H54 (cell line): ENCODE measurements at places on chromosomes 3 and 15.
A peak's percentile ranks its signal among the peaks of the same experiment; 100 is the strongest.

DNA sequence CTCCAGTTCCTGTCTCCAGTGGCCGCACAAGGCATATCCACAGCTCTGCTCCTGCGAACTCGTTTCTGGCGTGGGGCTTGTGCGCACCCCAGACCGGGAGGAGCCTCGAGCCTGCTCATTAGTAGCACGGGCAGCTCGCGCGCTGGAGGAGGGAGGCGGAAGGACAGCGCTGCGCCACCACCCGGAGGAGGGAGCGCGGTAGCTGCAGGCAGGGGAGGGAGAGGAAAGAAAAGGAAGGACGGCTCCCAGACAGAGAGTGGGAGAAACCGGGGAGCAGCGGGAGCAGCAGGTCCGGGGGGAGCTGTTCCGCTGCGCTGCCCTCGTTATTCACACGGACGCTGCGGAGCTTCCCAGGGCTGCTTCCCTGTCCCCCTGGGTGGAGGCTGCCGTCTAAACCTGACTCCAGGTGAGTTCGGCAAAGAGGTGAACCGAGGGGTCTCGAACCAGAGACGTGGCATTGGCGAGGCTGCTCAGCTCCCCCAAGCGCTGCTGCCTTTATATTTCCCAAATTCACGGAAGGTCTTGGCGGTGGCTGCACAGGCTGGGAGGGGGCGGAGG lies 121.3 kb upstream of the ZNF717 start:
- no peak for DNase-seq

DNA sequence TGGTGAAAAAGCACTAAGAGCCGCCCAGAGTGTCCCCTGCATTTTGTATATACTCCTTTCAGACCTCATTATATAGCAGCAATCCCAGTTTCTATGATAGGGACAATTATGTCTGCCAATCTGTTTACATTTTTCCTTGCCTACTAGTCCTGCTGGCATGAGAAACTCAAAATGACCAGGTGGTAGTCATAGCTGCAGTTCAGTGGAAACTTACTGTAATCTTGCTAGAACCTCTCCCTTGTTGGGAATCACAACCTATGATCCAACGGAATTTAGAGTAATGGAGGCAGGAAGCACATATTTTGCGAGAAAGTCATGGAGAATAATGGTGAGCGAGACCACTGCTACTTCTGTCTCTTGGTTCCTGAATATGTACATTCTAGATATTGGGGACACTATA lies 28.6 kb upstream of the MINAR1 start:
- DNase-seq, result no peak

DNA sequence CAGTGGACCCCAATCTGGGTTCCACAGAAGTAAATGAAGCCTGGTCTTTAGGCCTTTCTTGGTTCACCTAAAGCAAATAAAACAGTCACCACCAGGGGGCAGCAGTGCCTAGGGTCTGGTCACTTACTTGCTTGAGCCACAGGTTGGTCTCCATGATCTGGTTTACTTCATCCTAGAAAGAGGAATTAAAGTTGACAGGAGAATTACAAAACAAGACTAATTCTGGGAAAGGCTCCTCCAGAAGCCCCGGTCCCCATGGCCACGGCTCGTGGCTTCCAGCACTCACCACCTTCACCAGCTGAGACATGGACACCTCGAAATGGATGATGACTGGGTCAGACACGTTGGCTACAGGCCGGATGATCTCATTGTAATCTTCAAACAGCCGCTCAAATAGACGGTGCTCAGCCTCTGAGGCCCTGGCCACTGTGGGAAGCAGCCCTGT lies 2.3 kb downstream of the CHRNA3 start:
- DNase-seq, result peak; percentile 93

GRCh38 chr3:55036883-55037577 lies 109.2 kb upstream of the LRTM1 start:
- DNase-seq, result no peak

- DNase-seq, result no peak
Measured at GRCh38 chr3:81199587-81199986, 561.9 kb downstream of the GBE1 start.

GRCh38 chr15:83762367-83762766 lies 108.4 kb downstream of the ADAMTSL3 start:
- no peak for DNase-seq

DNA sequence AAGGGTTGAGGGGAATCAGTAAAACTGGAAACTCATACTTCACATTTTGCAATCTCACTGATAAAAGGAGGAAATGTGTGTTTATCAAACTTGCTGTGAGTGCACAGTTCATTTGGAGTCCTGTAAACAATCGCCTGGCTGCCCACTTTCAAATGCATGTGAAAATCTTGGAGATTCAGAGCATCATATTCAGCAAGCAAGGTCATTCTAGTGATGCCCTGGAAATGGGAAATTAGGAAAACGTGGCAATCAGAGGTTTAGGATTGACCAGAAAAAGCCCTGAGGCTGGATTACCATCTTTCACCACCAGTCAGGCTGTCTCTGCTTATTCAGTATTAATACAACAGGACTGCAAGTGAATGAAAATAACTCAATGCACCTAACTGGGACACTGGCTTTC lies 23.9 kb downstream of the DPH6 start:
- no peak for DNase-seq

DNA sequence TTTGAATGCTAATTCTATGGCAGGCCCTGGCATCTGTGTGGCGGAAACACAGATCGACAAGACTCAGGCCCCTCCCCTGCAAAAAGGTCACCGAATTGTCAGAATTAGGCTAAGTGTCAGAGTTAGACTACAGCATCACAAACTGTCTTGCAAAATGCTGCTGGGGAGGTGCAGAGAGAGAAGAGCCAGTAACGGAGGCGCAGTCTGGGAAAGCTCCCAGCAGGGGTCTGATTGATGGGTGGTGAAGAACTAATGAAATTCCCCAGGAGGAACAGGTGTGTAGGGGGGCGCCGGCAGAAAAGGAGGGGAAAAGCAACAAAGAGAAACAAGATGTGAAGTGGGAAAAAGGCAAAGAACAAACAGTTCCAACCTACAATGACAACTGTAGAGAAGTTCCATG lies 72.7 kb upstream of the TAMM41 start:
- no peak for DNase-seq

GRCh38 chr15:37789397-37789786 lies 145.0 kb upstream of the TMCO5A start:
- no peak for DNase-seq

DNA sequence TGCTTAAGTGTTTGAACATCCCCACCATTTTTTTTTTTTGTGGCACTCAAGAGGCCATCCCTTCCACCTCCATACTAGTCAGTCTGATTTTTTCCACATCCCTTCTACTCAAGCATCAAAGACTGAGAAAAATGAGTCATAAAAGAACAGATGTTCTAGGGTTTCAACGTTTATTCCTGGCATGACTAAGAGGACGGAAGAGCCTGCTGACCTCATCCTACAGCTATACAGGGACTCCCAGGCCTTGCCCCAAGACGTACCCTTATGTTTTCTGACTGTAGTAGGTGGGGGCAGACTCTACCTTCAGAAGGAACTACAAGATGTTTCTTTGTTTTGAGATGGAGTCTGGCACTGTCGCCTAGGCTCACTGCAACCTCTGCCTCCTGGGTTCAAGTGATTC lies 3.3 kb upstream of the ITPKA start:
- peak; percentile 99 for DNase-seq

GRCh38 chr3:42052132-42052483 lies 39.0 kb upstream of the TRAK1 start:
- no peak for DNase-seq

DNA sequence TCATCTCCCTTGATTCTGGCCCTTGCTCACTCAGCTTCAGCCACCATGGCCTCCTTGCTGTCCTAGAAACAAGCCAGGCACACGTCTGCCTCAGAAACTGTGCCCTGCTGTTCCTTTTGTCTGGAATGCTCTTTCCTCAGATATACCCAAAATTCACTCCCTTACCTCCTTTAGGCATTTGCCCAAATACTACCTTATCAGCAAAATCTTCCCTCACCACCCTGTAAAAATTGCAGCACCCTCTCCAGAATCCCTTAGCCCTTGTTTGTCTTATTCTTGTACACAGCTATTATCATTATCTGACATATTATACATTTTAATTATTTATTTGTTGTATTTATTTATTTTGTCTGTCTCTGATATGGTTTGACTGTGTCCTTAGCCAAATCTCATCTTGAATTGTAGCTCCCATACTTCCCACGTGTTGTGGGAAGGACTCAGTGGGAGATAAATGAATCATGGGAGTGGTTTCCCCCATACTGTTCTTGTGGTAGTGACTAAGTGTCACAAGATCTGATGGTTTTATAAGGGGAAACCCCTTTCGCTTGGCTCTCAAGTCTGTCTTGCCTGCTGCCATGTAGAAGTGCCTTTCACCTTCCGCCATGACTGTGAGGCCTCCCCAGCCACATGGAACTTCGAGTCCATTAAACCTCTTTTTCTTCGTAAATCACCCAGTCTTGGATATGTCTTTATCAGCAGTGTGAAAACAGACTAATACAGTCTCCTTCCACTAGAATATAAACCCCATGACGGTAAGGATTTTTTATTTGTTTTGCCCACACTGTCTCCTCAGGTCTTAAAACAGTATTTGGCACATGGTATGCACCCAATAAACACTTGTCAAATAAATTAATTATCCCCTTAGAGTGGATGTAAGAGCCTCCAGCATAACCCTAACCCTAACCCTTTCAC lies 60.0 kb upstream of the STT3B start:
- DNase-seq, result no peak

DNA sequence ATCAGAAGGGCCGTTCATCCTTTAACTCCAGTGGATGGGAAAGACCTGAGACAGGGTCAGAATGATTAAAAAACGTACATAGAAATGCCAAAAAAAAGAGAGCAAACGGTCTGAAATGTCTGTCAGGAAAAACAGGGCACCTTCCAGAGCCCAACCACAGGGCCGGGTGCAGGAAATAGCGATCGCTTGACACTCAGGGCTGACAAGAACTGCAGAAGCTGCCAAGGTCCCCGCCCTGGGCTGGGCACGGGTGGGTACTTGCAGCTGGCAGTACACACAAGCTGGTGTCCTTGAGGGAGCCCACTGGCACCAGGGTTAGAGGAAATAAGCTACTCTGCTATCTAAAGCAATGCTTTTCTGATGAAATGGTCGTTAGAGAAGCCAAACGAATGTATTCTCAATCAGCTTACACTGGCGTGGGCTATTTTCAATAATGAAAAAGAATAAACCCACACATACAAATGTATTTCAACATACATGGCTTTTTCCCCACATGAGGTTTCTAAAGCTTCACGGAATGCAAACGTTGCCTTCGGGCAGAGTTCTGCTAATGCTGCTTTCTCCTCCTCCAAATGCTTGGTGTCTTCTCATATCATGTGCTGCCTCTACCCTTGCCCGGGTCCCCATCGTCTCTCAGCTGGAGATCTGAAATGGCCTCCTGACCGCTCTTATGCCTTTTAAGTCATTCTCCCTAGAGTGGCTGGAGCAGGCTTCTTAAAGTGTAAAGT lies 15.6 kb downstream of the FRMD4B start:
- DNase-seq, result no peak

GRCh38 chr3:62335196-62335595 lies 38.2 kb downstream of the FEZF2 start:
- no peak for DNase-seq

- no peak for DNase-seq
Measured at GRCh38 chr3:151169262-151169947, 33.6 kb downstream of the GPR171 start.

- no peak for DNase-seq
Measured at GRCh38 chr15:93066834-93067648, 22.0 kb downstream of the RGMA start.

- no peak for DNase-seq
Measured at GRCh38 chr3:88991496-88991895, 115.9 kb upstream of the EPHA3 start.

DNA sequence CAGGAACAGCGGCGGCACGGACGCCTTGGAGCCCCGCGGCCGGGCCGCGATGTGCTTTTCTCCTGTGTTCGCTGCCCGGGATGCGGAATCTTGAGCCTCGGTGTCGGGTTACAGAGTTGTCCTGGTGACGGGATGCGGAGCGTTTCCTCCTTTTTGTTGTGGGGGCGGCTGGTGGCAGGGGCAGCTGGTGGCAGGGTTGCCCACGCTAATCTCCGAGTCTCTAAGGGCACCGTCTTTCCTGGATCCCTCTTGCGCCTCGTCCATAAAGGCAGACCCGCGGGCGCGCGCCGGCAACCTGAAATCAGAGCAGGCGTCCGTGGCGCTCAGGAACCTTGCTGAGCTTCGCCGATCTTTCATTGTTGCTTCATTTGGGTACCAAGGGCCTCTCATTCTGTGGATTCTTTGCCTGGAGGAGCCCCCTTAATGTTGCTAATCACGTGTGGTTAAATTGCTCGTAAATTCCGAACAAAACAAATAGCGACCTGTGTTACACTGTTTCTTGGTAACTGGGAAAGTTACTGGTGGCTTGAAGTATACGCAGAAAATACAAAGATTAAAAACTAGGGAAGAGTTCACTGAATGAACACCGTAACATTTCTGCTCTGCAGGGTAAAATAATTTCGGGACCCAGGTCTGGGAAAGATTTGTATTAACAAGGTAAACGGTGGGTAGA lies 844 bp upstream of the PFN2 start:
- DNase-seq, result peak; percentile 34

DNA sequence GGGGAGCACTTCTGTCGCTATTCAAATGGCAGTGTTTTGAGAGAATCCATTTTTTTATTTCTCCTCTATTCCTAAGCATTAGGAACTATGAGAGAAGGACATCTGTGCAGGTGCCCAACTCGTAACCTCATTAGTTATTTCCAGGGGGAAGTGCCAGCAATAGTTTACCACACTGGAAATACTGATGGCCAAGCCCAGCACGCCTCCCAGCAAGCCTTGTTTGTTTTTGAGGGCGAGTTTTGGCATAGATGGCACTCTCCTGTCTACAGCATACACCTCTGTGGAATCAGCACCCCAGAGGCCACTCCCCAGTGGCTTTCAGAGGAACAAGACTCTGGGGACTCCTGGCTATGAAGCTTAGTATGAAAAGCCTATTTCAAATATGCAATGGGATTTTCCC lies 36.6 kb downstream of the FAN1 start:
- DNase-seq, result no peak

GRCh38 chr3:177449360-177450006 lies 252.2 kb upstream of the TBL1XR1 start:
- no peak for DNase-seq

GRCh38 chr3:160601288-160601687 lies 35.9 kb upstream of the KPNA4 start:
- DNase-seq, result no peak

DNA sequence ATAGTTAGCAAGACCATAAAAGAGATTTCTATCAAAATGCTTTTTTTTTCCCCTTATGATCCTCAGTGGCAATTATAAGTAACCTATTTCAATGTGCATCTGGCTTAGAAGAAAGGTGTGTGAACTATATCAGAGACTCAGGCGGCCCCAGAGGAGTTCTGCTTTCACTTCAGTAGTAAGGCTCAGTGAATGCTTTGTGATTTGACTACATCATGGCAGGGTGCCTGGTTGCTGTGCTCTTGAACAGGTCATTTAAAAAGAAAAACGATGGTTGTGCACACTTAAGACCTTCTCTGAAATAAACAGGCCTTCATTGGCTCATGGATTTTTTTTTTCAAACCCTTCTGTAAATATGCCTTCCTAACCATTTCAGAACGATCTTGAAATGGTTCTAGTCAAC lies 400.4 kb upstream of the RARB start:
- DNase-seq, result no peak

- DNase-seq, result no peak
Measured at GRCh38 chr15:40807888-40808461, 702 bp upstream of the DNAJC17 start.

GRCh38 chr15:32998979-32999672 lies 195.4 kb downstream of the FMN1 start:
- DNase-seq, result no peak

GRCh38 chr3:188283347-188283746 lies 129.4 kb downstream of the LPP start:
- DNase-seq, result no peak

GRCh38 chr3:22441711-22442110 lies 690.7 kb upstream of the ZNF385D start:
- no peak for DNase-seq
